T-cell (primary cell): ENCODE measurements at places on chromosomes 1 and 21.

- no peak overlapping the region for H3K27ac ChIP-seq
- peaks cover 2% of the 10 kb centered on the region for H3K27me3 ChIP-seq
- no peaks in the 10 kb centered on the region for H3K4me1 ChIP-seq
Measured at GRCh38 chr1:63082766-63083165, 239.6 kb upstream of the FOXD3 start.

DNA sequence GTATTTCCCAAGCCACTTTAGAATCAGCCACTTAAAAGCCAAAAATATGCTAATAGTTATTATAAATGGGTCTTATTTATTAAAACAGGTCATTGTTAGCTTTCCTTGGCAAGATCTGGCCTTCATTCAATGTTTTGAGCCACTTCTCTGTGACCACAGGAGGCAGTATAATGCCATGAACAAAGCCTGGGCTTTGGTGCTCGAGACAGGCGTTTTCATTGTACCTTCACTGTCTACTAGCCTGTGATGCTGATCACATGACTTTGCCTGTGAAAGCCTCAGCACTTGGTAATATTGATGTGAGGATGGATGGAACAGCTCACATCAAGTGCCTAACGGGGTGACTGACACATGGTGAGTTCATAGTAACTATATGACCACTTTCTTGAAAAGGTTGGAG is 217.0 kb downstream of the RWDD3 start:
- H3K4me3 ChIP-seq, result no peak overlapping the region
- H3K27me3 ChIP-seq, result peaks cover 3% of the 10 kb centered on the region
- H3K27ac ChIP-seq, result no peak overlapping the region
- no peaks in the 10 kb centered on the region for H3K36me3 ChIP-seq
- no peak for DNase-seq

DNA sequence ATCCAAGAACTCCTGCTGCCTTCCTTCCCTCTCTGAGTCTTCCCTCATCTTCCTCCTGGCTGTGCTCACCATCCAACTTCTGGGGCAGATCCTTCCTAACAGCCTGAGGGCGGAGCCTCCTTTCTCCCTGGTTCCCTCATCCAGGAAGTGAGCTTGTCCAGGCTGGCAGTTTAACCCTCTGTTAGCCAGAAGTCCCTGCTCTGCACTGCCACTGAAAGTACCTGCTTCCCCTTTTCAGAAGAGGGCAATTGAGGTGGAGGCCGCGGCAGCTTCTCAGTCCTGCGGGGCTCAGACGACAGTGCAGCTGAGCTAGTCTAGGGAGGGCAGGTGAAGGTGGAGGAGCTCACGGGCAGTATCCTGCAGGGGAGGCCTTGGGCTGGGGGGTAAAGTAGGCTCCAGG is 149.1 kb downstream of the FCRL5 start:
- no peak for DNase-seq
- H3K27me3 ChIP-seq, result no peaks in the 10 kb centered on the region
- no peak overlapping the region for H3K27ac ChIP-seq
- H3K36me3 ChIP-seq, result no peaks in the 10 kb centered on the region
- H3K4me1 ChIP-seq, result no peaks in the 10 kb centered on the region
- no peak overlapping the region for H3K4me3 ChIP-seq

DNA sequence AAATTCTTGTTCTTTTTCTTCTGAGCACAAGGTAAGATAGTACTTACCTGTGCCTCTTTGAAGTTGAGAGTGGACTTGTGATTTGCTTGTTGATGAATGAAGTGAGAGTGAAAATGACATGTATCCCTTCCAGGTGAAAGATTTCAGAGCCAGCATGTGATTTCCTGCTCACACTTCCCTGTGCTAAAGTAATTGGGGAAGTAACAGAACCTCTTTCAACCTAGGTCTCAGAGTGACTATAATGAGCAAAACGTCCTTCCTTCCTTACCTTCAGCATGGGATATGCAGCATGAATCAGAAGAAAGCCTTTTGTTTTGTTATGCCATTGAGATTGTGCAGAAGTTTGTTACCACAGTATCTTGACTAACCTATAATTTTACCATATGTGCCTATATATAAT is 24.6 kb downstream of the RAVER2 start:
- no peaks in the 10 kb centered on the region for H3K4me1 ChIP-seq
- H3K36me3 ChIP-seq, result no peaks in the 10 kb centered on the region
- H3K27ac ChIP-seq, result no peak overlapping the region
- no peak overlapping the region for H3K4me3 ChIP-seq

DNA sequence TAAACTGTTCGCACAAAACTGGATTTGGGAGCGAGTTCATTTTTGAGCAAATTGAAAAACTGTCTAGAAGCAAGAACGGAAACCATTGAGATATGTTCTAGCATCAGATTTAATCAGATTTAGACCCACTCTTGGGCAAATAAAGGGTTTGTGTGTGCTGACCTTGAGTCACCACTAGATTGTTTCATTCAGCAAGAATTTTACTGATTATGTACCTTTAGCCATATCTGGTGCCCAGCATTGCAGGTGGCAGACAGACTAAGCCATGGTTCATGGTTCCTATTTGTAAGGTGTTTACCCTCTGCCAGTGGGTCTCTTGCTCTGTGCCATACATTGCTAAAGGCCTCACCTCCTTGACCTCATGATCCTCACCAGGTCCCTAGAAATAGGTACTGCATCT is 1.4 kb downstream of the NUDC start:
- H3K27me3 ChIP-seq, result no peaks in the 10 kb centered on the region
- H3K36me3 ChIP-seq, result no peaks in the 10 kb centered on the region
- no peak for DNase-seq
- H3K4me1 ChIP-seq, result peaks cover 10% of the 10 kb centered on the region
- H3K27ac ChIP-seq, result no peak overlapping the region

- H3K4me1 ChIP-seq, result no peaks in the 10 kb centered on the region
- DNase-seq, result no peak
- H3K27me3 ChIP-seq, result peaks cover 4% of the 10 kb centered on the region
- no peak overlapping the region for H3K27ac ChIP-seq
Measured at GRCh38 chr1:165481820-165482532, 37.0 kb upstream of the RXRG start.

DNA sequence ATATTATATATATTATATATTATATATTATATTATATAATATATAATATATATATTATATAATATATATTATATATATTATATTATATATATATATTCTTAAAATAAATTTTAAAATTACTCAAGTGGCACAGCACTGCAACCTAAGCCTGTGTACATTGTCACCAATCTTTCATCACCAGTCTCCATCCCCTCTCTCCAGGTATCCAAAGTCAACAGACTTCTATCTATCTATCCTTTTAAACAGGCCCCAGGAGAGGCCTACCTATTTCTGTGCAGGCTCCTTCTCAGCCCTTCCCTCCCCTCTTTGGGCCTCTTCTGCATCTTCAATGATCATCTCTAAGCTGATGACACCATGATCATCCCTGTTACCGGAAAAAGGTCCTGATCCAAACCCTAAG is 111.7 kb downstream of the RHOU start:
- H3K27ac ChIP-seq, result no peak overlapping the region
- no peaks in the 10 kb centered on the region for H3K36me3 ChIP-seq
- no peak for DNase-seq
- H3K4me3 ChIP-seq, result no peak overlapping the region
- no peaks in the 10 kb centered on the region for H3K4me1 ChIP-seq

DNA sequence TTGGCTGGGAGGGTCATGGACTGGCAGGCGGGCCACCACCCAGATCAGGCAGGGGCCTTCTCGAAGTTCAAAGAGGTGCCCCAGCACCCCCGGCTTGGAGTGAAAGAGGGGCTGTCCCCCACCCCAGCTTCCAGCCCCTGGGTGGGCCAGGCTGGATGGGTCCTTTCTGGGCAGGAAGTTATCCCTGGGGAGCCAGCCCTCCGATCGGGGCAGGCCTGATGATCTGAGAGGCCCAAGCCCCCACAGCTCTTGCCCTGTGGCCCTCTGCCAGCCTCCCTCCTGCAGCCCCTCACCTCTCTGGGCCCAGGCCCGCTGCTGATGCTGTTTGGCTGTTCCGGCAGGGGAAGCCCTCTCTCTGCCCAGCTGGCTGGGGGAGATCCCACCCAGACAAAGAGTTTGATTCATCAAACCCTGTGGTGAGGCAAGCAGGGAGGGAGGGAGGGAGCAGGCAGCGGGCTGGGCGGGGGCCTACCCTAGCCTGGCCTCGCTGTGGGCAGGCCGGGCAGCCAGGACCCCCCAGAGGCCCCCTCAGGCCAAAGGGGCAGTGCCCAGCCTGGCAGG is 2.5 kb downstream of the ARHGEF19 start:
- H3K36me3 ChIP-seq, result no peaks in the 10 kb centered on the region
- no peak overlapping the region for H3K27ac ChIP-seq
- H3K27me3 ChIP-seq, result no peaks in the 10 kb centered on the region
- H3K4me3 ChIP-seq, result no peak overlapping the region

- H3K27me3 ChIP-seq, result no peaks in the 10 kb centered on the region
- peaks cover 3% of the 10 kb centered on the region for H3K4me1 ChIP-seq
- no peak overlapping the region for H3K4me3 ChIP-seq
- DNase-seq, result no peak
- H3K36me3 ChIP-seq, result peaks cover 5% of the 10 kb centered on the region
- no peak overlapping the region for H3K27ac ChIP-seq
Measured at GRCh38 chr1:44261171-44261817, 48.0 kb downstream of the DMAP1 start.

GRCh38 chr21:37848721-37849490 is 67.4 kb downstream of the KCNJ6 start:
- no peaks in the 10 kb centered on the region for H3K36me3 ChIP-seq
- DNase-seq, result no peak
- H3K4me3 ChIP-seq, result no peak overlapping the region
- peaks cover 10% of the 10 kb centered on the region for H3K27me3 ChIP-seq
- no peaks in the 10 kb centered on the region for H3K4me1 ChIP-seq
- H3K27ac ChIP-seq, result no peak overlapping the region

DNA sequence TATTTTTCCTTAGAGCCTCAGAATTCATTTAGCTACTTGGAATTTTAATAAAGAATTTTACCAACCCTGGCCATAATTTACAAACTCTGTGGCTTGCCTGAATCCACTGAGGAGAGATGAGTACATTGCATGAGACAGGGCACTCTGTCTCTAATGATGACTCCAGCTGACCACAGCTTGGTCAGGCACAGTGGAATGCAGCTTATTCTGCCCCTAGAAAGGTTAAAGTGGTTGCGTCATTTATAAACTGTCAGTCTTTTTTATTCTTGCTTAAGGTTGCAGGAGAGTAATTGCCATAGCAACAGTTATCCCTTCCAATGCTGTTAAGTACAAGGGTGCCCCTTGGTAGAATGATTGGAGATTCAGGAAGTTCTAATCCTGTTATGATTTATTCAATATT is 28.3 kb downstream of the PDE4B start:
- H3K27me3 ChIP-seq, result no peaks in the 10 kb centered on the region
- H3K27ac ChIP-seq, result no peak overlapping the region
- no peak for DNase-seq
- H3K36me3 ChIP-seq, result no peaks in the 10 kb centered on the region
- no peak overlapping the region for H3K4me3 ChIP-seq
